Hematopoietic multipotent progenitor cell treated with erythropoietin and hydrocortisone succinate and interleukin-3 and kit ligand, for 15 days (in vitro differentiated cells): ENCODE measurements at places on chromosomes 4 and X.

DNA sequence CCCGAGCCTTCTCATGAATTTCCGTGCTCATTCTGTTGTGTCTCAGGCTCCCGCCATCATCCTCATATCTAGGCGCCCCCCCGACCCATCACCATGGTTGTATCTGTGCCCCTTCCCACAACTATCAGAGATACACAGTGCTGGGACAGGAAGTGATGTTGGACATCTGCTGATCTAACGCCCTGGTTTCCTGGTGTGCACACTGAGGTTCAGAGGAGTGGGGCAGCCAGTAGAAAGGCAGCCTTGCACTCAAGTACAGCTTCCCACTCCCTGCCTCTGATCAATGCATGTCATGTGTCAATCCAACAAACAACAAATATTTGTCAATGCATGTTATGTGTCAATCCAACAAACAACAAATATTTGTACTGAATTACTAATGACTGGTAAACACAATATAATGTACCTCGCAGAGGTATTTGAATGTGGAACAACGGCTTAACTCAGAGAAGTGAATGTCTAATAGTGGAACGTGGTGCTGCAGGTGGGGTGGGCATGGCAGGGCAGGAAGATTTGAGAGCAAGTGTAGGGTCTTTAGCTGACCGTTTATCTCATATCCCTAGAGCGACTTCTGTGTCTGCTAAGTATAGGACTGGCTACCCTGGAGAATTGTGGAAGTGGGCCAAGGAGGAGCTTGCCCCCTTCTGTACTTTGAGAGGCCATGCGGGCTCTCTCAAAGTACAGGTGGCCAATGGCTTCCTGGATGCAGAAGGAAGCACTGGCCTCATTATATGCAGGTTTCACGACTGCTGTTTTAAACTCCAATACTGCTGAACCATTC lies 10.3 kb upstream of the SEL1L3 start:
- DNase-seq, result no peak

- no peak for DNase-seq
These were observed 4.5 kb upstream of the TNIP3 start for GRCh38 chr4:121168446-121169281.

GRCh38 chr4:16663307-16663706 lies 235.1 kb downstream of the LDB2 start:
- DNase-seq, result no peak

- DNase-seq, result no peak
These were observed 278.4 kb downstream of the CAMK2D start for GRCh38 chr4:113483131-113483530.

DNA sequence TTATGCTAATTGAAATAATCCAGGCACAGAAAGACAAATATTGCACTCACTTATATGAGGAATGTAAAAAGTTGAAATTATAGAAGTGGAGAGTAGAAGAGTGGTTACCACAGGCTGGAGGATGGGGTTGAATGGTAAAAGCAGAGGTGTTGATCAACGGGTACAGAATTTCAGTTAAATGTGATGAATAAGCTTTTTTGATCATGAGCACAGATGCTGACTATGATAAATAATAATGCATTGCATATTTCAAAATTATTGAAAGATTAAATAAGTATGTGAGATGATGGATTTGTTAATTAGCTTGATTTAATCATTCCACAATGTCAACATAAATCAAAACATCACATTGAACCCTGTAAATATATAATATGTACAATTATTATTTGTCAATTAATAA lies 213.1 kb downstream of the DCAF12L2 start:
- DNase-seq, result no peak

DNA sequence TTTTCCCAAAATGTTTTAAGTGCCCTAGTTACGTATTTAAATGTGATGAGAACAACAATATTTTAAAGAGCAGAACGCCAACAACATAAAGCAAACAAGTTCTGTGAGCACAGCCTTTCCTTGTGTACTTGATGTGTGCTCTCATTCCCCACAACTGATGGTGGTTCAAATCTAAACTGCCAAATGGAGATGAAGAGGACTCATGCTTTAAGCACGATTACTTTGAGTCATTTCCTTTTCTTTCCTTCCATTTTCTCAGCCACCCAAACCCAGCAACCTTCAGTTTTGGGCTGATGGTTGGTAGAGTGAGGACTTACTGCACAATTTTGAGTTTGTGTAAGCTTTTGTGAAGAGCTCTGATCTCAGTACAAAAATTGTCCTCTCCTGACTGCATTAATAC lies 1.7 kb downstream of the NSD2 start:
- DNase-seq, result no peak

GRCh38 chrX:40268188-40268520 lies 170.4 kb upstream of the BCOR start:
- no peak for DNase-seq

DNA sequence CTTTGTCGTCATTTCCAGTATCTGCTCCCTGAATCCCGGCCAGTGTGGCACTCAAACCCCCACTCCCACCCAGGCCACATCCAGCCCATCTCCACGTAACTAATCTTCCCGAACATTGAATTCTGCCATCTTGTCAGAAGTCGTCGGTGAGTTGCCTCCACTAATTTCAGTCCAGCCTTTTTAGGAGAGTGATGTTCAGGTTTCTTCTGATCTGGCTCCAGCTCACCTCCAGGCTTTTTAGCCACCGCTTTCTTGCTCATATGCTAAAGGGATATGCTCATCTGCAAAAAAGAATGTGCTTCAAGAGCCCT lies 1.3 kb downstream of the TMEM165 start:
- DNase-seq, result peak; percentile 25
